ENCODE measurements at places on chromosomes 11 and 22.

GRCh38 chr22:20052309-20053259, 27.5 kb upstream of the DGCR8 start:
- DNase-seq = no peak

GRCh38 chr11:80668039-80668438, 1227.2 kb upstream of the TENM4 start:
- DNase-seq = no peak

DNA sequence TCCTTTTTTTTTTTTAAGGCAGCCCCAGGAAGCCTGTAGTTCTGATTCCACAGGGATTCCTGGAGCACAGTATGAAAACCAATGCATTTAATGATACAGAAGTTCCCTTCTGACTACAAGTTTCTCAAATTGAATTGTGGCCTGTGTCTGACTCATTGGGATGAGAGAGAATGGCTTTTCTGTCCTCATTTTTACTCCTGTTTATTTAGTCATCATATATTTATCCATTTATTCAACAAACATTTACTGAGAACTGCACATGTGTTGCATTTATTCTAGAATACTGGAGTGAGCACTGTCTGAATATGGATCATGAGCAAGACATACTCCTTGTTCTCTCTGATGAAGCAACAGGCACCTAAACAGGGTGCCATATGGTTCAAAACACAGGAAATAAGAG, 231.2 kb downstream of the NTM start:
- DNase-seq = no peak

GRCh38 chr11:73401217-73401923, 25.2 kb downstream of the RELT start:
- DNase-seq = no peak

GRCh38 chr22:44736581-44737405, 15.6 kb upstream of the ARHGAP8 start:
- no peak for DNase-seq

GRCh38 chr22:20590477-20591294, 83.3 kb downstream of the MED15 start:
- no peak for DNase-seq

- DNase-seq = no peak
Observed at GRCh38 chr22:32501836-32502752, 27.5 kb downstream of the FBXO7 start.

DNA sequence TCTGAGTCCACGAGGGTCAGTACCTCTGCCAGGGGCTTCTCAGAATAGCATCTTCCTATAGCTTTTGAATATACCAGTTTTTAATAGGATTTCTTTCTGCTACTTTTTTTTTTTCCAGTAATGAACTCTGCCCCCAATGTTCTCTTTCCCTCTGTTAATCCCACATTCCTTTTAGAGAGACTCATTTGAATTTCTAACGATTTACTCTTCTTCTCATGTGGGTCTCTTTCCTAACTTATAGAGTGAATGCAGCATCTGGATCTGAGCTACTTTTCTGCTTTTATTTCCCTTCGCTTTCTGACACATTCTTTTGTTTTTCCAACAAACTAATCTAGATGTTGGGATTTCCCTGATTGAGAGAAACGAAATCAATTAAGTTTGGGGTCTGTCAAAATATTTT, 71.4 kb downstream of the INSC start:
- no peak for DNase-seq

DNA sequence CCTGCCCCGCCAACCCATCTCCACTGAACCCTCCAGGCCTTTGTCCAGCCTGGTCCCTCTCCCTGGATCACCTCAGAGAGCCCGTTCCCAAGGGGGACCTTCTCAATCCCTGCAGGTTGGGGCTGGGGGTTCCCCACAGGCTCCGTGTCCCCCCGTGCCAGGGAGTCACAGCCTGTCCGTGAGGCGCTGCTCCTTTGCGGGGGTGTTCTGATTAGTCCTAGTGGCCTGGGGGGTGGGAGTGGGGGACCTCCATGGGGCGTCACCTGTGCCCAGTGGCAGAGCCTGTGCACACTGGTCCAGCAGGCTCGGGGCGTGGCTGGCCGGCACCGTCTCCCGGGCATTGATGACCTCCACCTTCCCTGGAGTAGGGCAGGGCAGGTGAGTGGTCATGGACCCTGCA, 11.6 kb downstream of the GGT5 start:
- no peak for DNase-seq

DNA sequence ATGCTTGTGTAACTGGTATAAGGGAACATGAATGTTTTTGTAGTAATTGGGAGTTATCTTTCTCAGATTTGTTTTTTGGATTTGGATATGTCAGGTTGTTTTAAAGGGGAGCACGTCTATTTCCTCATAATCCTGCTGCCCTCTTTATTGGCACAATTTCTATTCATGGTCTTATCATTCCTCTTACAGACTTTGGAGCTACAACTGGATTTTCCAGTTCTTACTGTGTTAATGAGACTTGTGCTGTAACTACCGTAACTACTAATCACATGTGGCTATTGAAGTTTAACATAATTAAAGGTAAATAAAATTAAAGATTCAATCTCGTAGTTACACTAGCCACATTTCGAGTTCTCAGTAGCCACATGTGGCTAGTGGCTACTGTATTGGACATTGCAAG, 1.9 kb downstream of the FDX1 start:
- no peak for DNase-seq

DNA sequence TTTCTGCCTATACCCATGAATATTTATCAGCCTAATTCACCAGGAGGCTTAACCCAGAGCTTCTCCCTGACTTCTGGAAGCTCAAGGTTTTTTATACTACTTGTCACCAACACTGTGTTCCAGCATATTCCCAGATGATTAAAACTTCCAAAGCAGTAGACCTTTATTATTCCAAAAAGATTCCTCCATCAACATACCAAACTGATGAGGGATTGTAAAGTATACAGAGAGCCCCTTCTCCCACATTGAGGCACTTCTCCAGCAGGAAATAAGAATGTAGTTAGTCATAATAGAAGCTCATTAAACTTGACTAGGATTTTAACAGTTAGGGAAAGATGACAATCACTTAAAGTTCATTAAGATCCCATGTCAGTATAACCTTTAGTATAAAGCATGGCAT, 51.4 kb upstream of the CEP126 start:
- DNase-seq = no peak

DNA sequence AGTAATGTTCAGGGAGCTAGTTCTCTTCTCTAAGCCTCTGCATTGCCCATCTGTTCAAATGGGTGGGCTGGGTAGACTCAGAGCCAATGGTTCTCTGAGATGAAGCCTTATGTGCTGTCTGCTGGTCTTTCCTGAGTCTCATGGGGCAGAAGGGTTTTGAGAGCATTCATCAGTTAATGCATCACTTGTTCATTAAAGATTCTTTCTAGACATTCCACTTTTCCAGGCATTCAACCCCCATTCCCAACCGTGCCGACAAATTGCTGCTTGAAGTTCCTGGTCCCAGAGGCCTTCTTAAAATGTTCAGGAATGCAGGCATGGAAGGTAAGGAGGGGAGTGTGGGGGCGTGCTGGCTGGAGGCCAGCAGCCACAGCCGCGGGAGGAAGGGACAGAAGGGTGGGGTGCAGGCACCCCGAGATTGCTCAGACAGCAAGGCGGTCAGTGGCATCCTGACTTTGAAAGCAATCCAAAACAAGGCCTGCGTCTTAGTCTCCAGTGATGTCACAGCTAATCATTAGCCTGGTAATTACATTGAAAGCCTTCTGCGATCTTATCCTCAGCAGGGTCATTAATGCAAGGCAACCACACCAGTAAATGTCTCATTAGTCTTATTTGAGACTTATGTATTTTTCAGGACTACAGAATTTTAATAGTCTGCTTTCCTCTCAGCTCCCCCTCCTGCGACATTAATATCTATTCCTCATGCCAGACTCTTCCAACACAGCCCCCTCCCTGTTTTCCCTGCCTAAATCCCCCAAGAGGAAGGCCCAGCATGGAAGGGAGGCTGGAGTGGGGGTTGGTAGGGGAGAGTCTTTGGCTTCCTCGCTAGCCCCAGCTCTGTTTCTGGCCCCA, 328.8 kb downstream of the MIAT start:
- no peak for DNase-seq

GRCh38 chr11:61489833-61490721, 18.5 kb upstream of the LRRC10B start:
- no peak for DNase-seq
